ENCODE measurements at places on chromosomes 2 and 18. TPM values are rescaled to one million over a fixed set of nuclear protein-coding genes. Genes with fewer than 3 reads are reported as not detected.

ANKRD30BL gene
- total RNA-seq, result not detected

DNA sequence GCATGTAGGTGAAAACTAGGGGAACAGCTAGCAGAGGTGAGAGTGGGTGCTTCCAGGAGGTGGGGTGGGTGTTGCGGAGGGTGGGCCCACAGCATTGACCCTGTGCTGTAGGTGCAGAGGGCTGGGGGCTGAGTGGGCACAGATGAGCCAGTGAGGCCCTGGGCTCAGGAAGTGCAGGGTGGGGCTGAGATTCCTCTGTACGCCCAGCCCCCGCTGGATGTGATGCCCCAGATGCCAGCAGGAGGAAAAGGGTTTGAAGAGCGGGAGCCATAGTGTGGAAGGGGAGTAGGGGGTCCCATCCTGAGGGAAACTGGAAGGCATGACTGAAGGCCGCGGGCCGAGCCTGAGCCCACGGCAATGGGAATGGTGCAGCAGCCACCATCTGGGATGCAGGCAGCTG is 14.1 kb upstream of the OTOS start:
- DNase-seq, result no peak

DNA sequence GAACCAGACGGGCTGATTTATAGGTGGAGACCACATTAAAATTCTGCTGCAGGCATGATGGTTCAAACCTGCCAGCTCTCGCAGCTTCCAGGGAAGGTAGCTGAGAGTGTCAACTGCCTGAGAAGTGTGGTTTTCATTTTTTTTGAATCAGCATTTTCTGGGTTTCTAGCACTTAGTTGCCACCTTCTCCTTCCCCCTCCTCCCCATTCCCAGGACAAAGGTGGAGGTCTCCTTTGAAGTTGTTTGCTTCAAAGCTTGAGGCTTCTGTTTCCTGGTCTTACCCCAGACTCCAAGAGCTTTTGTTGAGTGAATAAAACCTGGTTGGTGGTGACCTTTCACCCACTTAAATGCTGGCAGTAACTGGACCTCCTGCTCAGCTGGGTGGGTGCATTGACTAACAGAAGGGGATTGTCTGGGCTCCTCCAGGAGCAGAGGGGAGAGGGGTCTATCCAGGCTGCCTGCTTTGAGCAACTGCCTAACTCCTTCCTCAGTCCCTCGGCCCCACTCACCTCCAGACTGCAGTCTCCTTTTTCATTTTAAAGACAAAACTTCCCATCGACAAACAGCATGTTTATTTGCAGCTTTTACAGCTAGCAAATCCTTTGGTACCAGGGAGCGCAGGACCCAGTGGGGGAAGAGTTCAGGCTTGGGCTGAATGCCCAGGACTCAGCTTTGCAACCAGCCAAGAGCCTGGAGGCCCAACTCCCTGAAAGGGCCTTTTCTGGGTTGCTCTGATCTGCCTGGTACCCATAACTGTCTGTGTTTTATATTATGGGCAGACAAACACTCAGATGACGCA is 3.5 kb downstream of the RHOB start:
- DNase-seq, result peak; percentile 83

DNA sequence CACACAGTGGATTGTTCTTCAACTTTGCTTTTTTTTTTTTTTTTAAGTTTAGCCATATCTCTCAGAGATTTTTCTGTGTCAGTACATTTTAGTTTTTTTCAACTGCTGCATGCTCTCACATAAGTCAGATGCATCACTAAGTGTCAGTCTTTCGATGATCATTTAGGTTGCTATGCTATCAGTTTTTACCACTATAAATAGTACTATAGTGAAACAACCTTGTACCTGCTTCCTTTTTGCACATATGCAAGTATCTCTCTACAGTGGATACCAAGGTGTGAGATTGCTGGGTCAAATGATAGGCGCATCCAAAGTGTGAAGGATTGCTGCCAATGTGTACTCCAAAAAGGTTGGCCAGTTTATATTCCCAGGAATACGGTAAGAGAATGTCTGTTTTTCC is 33.5 kb upstream of the MAP4K3 start:
- no peak for DNase-seq

DNA sequence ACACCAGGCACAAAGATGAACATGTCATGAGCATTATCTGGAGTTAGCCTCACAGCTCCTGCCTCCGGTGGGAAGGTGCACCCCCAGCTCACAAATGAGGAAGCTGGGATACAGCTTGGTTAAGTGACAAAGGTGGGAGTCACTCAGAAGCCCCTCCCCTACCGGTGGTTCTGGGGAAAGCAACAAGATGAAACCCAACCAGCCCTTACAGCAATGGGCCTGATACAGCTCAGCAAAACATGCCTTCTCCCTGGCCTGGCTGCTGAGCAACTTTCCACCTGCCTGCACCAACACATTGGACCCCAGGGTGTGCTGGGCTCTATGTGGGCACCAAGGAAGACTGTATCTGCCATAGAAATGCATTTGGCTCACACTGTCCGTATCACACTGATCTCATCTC is 113.2 kb downstream of the GYPC start:
- no peak for DNase-seq

- DNase-seq, result no peak
Observed at GRCh38 chr2:103823847-103824246, 1030.1 kb upstream of the POU3F3 start.

DNA sequence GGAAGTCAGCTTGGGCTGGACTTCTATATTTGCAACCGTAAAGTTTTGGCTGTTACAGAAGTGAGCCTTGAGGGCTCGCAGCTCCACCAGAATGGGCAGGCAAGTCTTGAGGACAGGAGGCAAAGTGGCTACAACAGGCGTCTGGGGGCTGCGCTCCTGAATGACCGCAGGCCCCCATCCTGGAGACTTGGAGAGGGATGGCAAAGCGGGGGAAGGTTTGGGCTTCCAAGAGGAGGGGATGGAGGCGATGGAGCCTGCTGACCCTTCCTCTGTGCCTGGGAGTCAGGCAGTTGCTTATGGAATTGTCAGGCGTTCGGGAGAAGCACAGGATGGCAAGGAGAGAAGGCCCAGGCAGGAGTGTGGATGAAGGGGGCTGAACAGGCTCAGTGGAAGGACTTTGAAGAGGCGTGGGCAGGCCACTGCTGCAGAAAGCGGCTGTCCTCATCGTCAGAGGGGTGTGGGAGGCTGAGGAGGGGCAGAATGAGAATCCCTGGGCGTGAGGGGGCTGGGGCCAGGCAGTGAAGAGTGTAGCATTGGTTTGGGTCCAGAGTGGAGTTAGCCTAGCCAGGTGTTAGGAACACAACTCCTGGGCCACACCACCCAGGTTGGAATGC is 72.3 kb downstream of the INHBB start:
- DNase-seq, result no peak

DNA sequence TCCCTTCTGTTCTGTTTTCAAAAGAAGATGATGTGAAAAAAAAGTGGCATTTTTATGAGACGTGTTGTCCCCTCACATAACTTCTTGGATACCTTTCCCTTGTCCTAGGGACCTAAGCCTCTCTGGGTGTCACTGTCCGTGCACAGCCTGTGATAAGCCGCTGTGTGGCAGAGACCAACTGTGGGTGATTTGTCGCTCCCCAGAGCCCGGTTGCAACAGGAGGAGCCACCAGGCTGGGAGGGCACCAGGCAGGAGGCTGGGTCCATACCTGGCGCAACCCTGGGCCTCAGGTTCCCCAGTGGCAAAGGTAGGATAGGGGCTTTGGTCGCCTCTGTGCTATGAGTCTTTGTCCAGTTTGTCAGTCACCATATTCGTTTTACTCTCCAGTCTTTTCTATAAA is 82.1 kb downstream of the AGAP1 start:
- DNase-seq, result no peak

DNA sequence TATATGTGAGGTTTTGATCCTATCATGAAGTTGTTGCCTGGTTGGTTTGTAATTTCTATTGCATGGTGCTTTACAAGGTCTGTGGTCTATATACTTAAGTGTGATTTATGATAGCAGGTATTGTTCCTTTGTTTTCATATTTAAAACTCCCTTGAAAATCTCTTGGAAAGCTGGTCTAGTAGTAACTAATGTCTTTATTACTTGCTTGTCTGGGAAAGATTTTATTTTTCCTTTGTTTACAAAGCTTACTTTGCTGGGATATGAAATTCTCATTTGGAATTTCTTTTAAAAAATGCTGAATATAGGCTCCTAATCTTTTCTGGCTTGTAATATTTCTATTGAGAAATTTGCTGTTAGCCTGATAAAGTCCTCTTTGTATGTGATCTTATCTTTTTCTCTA is 862.9 kb upstream of the NXPH2 start:
- no peak for DNase-seq

All from M059J (cell line).